Thoracic aorta (tissue), 2 donors: ENCODE measurements at places on chromosomes 6 and 20. TPM values are rescaled to one million over a fixed set of nuclear protein-coding genes. Genes with fewer than 3 reads are reported as not detected.

Gene TRIM31
- total RNA-seq: not detected

Gene CARMIL1
- total RNA-seq: 63.0 TPM

Gene C6orf141
- total RNA-seq: 0.54 TPM

Gene NHSL1
- total RNA-seq: 13.3 TPM

Gene HBS1L
- 42.5 TPM for total RNA-seq

Gene IL17A
- total RNA-seq: not detected

Gene RTF2
- 71.6 TPM for total RNA-seq

Gene REM1
- total RNA-seq: 4.3 TPM

Gene RTEL1
- 114 TPM for total RNA-seq

Gene BANF2
- total RNA-seq: not detected

Gene PPARD
- 38.4 TPM for total RNA-seq

Gene AKAP12
- 102 TPM for total RNA-seq

Gene EXOC2
- total RNA-seq: 17.2 TPM

Gene IMPG1
- not detected for total RNA-seq

Gene GJA10
- not detected for total RNA-seq
